Activated CD4-positive, alpha-beta memory T cell treated with anti-CD3 and anti-CD28 coated beads for 36 hours (primary cell): ENCODE measurements at places on chromosomes 16 and 17. TPM values are rescaled to one million over a fixed set of nuclear protein-coding genes. Genes with fewer than 3 reads are reported as not detected.

CALB2 gene
- not detected for total RNA-seq

CEP112 gene
- 3.7 TPM for total RNA-seq

CES5A gene
- not detected for total RNA-seq

CDR2L gene
- total RNA-seq, result 1.1 TPM

ACLY gene
- total RNA-seq, result 186 TPM

DNA sequence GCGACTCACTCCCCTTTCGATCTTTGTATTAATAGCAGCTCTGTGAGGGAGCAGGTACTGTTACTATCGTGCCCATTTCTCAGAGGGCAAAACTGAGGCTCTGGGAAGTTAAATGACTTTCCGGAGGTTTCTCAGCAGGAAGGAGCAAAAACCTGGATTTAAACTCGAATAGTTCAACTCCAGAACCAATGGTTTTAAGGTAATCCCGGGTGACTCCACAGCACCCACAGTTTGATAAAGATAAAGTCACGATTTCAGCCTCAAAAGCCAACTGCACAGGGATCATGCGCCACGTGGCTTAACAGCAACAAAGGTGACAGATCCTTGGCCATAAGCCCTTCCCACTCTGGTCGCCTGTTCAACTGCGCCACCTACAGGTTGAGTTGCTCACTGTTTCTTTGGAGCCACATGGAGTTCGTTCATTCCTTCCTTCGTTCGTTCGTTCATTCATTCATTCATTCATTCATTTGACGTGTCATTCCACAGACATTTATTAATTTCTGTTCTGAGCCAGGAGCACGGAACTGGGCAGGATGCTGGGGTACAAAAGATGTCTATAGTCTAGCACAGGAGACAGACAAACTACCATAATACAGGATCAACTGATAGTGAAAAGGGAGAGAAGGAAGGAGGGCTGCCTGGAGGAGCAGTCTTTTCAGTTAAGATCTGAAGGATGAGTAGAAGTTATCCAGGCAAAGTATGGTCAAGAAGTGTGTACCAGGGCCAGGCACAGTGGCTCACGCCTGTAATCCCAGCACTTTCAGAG lies 134.8 kb downstream of the HS3ST2 start:
- peaks cover 43% of the 10 kb centered on the region for H3K27me3 ChIP-seq
- H3K36me3 ChIP-seq, result no peaks in the 10 kb centered on the region
- no peak overlapping the region for H3K27ac ChIP-seq
- DNase-seq, result peak; percentile 79
- H3K4me1 ChIP-seq, result peaks cover 7% of the 10 kb centered on the region
- no peak overlapping the region for H3K4me3 ChIP-seq

DNA sequence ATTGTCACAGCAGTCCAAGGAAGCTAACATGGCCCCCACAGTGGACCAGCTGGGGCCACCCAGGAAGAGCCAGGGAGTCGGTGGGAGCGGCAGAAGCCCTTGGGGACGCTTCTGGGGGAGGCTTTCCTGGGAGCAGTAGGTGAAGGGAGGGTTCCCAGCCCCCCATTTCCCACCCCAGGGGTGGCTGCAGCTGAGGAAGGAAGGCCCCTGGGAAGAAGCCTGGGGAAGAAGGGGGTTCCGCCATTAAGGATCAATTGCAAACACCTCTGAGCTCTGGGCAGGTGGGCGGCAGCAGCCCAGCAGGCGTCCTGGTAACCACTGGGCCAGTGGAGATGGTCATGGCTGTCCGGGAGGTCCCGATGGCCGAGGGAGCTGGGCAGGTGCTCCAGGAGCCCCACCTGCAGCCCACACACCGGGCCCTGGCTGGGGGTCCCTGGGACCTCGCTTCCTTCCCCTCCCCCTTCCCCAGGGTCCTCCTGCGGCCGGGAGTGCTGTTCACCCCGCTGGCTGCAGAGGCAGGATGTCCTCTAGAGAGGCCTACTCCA lies 592 bp upstream of the PERCC1 start:
- no peaks in the 10 kb centered on the region for H3K4me1 ChIP-seq
- no peak overlapping the region for H3K27ac ChIP-seq
- H3K4me3 ChIP-seq, result no peak overlapping the region
- no peaks in the 10 kb centered on the region for H3K36me3 ChIP-seq
- H3K27me3 ChIP-seq, result no peaks in the 10 kb centered on the region

GRCh38 chr16:9458816-9459215 lies 367.4 kb downstream of the HAPSTR1 start:
- H3K4me1 ChIP-seq, result no peaks in the 10 kb centered on the region
- no peak for DNase-seq
- H3K27me3 ChIP-seq, result no peaks in the 10 kb centered on the region
- H3K27ac ChIP-seq, result no peak overlapping the region

DNA sequence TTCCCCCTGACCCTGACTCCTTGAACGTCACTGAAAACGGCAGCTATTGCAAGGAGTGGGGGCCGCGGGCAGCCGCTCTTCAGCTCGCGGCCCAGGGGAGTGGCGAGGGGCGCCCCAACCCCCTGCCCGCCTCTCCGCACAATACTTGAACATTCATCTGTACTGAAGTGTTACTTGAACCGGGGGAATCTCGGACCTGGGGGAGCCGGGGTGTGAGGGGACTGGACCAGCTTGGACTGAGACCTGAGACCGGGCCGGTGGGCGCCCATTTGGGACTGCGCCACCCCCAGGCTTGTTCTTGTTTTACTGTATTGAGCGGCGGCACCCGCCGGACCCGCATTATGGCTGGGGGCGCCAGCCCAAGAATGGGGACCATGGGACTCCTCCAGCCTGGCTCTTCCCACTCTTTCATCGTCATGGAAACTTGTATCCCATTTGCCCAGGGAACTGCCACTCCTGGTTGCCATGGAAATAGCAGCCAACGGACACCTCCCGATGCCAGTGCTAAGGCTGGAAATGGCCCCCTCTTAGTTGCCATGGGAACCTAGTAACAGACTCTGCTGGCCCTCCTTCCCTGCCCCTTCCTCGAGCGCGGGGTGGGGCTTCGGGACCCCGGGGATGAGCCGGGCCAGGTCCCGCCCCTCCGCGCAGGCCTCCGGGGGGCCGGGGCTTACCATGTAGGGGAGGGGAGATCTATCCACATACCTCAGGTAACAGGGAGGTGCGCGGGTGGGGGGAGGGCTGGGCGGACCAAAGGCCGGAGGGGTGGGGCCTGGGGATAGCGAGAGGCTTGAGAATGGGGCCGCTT lies 805 bp upstream of the ORAI3 start:
- no peak overlapping the region for H3K27ac ChIP-seq
- H3K4me3 ChIP-seq, result no peak overlapping the region
- no peaks in the 10 kb centered on the region for H3K27me3 ChIP-seq

GRCh38 chr16:47886631-47887415 lies 269.0 kb downstream of the ABCC12 start:
- peaks cover 11% of the 10 kb centered on the region for H3K27me3 ChIP-seq
- DNase-seq, result no peak
- no peaks in the 10 kb centered on the region for H3K36me3 ChIP-seq
- H3K4me3 ChIP-seq, result no peak overlapping the region

DNA sequence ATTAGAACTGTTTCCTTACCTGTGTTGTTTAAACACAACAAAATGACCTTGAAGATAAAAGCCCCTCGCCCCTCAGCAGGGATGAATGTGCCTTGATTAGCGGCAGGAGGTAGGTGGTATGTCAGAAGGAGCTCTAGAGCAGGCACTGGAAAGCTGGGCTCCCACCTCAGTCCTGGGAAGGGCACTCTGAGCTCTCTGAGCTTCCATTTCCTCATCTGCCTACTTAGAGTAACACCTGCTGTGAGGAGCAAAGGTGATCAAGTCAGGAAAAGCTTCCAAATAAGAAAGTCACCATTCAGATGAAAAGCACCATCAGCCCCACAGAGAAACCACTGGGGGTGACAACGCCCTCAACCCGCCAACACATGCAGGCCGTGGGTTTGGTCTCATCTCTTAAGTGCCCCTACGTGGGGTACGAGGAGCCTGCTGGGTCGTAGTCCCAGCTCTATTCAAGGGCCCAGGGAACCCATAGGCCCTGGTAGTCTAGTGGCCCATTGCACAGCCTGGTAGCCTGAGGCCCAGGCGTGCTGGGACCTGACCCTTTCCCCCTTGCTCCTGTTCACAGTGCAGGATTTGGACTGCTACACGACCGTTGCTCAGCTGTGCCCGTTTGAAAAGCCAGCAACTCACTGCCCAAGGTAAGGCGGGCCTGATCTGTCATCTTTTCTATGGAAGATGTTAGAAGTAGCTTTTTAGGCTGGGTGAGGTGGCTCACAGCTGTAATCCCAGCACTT lies 57.3 kb downstream of the CRISPLD2 start:
- DNase-seq, result no peak
- no peak overlapping the region for H3K4me3 ChIP-seq
- no peaks in the 10 kb centered on the region for H3K4me1 ChIP-seq
- H3K27me3 ChIP-seq, result no peaks in the 10 kb centered on the region
- no peaks in the 10 kb centered on the region for H3K36me3 ChIP-seq
- H3K27ac ChIP-seq, result no peak overlapping the region

GRCh38 chr17:6435968-6436367 lies 1.0 kb upstream of the AIPL1 start:
- DNase-seq, result peak; percentile 72
- peaks cover 17% of the 10 kb centered on the region for H3K27me3 ChIP-seq
- H3K27ac ChIP-seq, result no peak overlapping the region
- peaks cover 3% of the 10 kb centered on the region for H3K36me3 ChIP-seq
- H3K4me1 ChIP-seq, result peaks cover 2% of the 10 kb centered on the region
- H3K4me3 ChIP-seq, result no peak overlapping the region

DNA sequence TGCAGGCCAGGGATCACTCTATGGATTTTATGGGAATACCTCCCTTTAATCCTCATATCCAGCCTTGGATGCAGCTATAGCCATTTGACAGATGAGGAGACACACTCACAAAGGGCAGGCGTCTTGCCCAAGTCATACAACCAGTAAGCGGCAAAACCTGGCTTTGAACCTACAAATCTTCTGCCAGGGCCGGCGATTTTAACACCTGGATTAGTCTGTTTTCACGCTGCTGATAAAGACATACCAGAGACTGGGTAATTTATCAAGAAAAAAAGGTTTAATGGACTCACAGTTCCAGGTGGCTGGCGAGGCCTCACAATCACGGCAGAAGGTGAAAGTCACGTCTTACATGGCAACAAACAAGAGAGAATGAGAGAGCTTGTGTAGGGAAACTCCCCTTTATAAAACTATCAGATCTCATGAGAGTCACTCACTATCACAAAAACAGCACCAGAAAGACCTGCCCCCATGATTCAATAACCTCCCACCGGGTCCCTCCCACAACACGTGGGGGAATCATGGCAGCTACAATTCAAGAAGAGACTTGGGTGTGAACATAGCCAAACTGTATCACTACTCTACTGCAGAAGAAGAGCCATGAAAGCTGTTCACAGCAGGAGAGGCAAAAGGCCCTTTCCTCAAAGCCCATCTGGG lies 67.5 kb downstream of the XYLT1 start:
- H3K36me3 ChIP-seq, result peaks cover 5% of the 10 kb centered on the region
- H3K27ac ChIP-seq, result no peak overlapping the region
- no peak for DNase-seq
